Brain (organoid and tissue), 16 donors: ENCODE measurements at places on chromosomes 2 and 18.

GRCh38 chr2:117856415-117857210, 42.1 kb downstream of the DDX18 start:
- no peak for DNase-seq

GRCh38 chr18:23229472-23229871, 94.2 kb downstream of the CABLES1 start:
- no peak for DNase-seq

DNA sequence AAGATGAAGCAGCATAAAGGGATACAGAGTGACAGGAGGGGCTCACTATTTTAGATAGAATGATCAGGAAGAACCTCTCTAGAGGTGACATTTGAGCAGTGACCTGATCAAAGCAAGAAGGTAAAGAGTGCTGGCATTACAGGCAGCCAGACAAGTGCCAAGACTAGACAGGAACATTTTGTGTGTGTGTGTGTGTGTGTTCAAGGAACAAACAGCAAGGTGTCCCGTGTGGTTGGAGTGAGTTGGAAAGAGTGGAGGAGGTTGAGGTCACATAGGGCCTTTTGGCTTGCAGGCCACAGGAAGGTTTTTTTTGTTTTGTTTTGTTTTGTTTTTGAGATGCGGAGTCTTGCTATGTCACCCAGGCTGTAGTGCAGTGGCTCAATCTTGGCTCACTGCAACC, 25.7 kb downstream of the FZD5 start:
- DNase-seq: no peak

- DNase-seq: no peak
These were observed 15.8 kb downstream of the PTPN18 start for GRCh38 chr2:130371723-130372054.

DNA sequence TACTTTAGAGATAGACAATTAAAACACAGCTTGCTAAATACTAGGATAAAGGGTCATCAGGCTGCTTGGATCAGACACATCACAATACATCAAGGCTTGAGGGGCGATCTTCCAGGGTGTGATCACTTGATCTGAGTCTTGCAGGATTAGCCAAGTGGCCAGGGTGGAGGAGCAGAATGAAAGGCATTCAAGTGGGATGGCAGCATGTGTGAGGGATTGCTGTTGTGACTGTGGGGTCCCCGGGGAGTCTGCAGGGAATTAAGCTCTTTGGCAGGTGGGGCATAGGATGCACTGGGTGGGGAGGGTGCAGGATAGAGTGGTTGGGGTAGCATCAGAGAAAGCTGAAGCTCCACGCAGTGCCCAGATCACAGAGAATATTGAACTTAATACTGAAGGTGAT, 58.0 kb upstream of the TMEM163 start:
- DNase-seq: no peak

DNA sequence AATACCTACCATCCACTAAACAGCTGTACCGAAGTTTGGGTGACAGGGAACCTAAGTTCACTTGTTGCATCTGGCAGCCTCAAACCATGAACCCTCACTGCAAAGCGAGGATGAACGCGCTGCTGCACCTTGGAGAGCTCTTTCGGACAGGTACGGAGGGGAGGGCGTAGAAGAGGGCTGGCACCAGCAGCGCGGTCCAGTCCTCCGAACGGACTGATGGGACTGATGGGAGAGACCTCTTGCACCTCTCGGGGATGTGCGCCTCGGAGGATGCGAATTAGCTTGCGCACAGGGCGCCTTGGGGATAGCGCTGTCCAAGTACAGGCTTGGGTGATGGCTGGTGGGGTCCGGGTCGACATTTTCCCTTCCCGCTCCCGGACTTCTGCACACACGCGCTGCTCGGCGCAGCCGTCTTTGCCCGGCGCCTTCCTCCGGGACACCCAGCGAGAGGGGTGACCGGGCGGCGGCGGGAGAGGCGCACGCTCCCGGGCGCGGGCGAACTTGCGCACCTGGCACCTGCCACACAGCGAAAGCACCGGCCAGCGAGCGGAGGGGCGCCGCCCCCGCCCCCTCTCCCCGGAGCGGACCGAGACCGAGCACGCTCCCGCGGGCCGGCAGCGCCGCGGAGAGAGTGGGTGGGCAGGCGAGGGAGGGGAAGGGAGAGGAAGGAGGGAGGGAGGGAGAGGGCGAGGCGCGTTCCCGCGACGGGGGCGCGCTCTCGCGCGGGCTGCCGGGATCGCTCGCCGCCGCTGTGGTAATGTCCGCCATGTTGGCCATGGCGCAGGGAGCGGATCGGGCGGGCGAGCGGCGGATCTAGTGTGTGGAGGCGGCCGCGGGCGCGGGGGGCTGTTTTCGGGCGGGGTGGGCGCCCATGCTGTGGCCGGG, at the start of gene EPC2:
Gene EPC2 (plus strand): TSS at position 754 of the 885 bp plus-strand sequence. CDS start 267 bp downstream, outside the sequence.
- DNase-seq: peak; percentile 94

DNA sequence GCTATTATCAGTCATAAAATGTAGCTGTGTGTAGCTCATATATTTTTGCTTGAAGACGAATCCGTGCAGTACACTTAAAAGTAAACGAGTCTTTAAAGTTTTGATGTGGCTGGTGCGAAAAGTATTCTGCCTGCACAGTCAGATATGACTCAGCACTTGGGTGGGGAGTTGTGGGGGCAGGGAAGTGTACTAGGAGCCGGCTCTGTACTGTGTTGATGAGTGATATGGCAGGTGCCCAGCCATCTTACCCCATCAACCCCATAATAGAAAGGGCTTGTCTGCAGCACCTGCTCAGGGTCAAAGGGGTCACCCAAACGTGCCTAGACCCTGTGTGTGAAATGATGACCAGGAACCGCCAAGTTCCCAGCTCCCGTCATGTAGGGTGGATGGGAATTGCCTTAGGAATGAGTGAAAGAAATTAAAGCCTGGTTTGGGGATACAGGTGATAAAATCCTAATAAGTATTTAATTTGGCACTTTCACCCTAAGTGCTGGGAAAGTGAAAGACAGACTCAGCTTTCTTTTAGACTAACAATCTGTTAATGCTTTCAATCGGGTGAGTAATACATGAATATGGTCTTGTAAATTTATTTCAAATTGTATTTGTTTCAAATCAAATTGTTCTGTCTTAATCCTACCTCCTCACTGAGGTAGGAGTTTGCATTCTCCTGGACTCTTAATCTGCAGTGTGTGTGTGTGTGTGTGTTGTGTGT, 48.0 kb downstream of the BCL2L11 start:
- DNase-seq: no peak

GRCh38 chr2:151716721-151717120, 17.6 kb downstream of the NEB start:
- no peak for DNase-seq

- DNase-seq: peak; percentile 54
These were observed 12.7 kb upstream of the SELENOI start for GRCh38 chr2:26333293-26333692.

DNA sequence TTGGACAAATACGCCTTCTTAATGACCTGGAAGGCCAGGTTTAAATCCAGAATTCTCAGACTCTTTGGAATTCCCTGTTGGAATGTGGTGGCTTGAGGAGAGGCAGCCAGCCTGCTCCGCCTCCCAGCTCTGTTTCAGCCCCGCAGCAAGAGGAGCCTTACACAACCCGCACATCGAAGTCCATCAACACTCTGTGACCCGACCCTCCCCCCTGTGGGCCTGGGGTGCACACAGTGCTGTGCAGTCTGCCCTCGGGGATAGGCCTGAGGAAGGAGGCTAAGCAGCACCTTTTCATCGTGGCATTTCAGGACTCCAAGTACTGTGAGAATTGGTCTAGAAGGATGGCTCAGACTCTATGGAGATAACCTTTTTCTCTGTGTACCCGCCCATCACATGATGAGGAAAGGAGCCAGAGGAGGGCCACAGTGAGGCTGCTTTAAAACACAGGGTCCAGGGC, 73.7 kb downstream of the GREB1L start:
- DNase-seq: no peak

- DNase-seq: no peak
These were observed 308.8 kb upstream of the LYPD1 start for GRCh38 chr2:132978840-132979239.

DNA sequence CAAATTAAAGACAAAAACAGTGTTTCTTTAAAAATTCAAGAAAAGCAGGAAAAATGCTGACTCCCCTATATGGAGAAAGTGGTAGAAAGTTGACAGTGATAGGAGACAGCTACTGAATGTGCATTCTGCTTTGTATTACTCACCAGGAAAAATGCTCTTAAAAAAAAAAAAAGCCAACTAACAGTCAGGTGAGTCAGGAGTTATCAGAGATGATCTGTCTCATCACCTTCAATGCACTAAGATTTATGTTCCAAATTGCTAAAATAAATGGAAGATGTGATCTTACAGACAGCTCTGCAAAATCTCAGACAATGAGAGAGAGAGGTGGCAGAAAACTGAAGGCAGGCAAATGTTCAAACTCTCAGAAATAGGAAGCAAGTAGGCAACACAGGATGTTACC, 47.6 kb upstream of the ZNF521 start:
- no peak for DNase-seq

GRCh38 chr2:32905270-32905669, 41.5 kb upstream of the LTBP1 start:
- DNase-seq: no peak

DNA sequence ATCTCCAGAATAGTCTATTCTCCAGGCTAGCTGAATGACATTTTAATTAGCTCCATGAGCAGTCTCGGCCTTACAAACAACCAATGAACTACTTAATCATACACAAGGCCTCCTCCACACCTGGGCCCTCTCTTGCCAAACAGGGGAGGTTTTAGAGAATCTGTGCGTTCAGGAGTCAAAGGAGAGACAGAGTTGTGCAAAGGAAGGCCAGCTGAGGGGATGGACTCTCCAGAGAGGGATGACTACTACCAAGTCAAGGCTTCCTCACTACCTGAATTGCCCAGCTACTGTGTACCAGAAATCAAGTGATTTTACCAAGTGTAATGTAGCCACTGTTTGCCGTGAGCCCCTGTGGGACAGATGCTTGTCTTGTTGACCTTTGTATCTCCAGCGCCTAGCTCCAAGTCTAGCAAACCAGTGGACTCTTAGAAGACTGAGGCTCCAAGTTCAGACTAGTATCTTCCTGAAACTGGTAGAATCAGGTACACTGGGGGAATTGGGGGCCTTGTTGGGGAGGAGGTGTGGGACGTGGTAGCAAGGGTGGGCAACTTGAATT, 123.1 kb upstream of the STON1 start:
- no peak for DNase-seq

DNA sequence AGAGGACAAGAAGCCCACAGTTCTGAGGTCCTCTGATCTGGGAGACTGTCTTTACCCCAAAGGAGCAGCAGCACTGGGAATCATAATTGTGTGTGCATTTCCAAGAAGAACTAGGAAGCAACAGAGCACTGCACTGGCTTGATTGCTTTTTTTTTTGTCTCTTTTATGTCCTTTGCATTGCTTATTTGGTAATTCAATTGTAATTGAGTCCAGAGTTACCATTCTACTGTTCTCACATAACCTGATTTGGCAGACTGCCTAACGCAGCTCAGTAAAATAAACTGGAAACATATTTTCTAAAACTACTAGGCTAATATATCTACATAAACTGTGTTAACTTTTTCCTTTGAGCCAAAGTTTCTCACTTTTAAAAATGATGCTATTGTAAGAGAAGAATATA, 190.3 kb upstream of the SLC8A1 start:
- DNase-seq: no peak

DNA sequence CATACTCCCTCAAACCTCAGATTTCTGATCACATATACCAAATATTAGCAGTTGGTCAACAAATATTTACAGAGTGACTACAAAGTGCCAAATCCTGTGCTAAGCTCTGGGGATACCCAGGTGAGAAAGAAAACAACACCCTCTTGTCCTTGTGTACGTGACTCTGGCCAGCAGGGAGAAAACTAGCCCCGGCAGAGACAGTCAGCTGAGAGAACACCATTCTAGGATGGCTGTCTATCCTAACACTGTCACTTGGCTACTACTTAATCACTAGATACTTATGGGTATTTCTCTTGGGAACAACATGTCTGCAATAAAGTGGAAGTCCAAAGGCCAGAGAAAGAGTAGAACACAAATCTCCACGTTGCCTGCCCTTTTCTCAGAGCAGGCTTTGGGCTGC, 57.9 kb upstream of the CD226 start:
- DNase-seq: no peak

GRCh38 chr2:208819190-208819589, 412.6 kb downstream of the PTH2R start:
- no peak for DNase-seq
